ENCODE measurements at places on chromosomes 16 and 17.

GRCh38 chr16:50516890-50517289 is 31.3 kb upstream of the NKD1 start:
- H3K27ac ChIP-seq, result no peak overlapping the region
- no peaks in the 10 kb centered on the region for H3K27me3 ChIP-seq
- H3K4me3 ChIP-seq, result no peak overlapping the region
- no peak for DNase-seq
- H3K4me1 ChIP-seq, result no peaks in the 10 kb centered on the region

- no peaks in the 10 kb centered on the region for H3K27me3 ChIP-seq
- DNase-seq, result no peak
- no peak overlapping the region for H3K27ac ChIP-seq
- no peak overlapping the region for H3K4me3 ChIP-seq
Measured at GRCh38 chr17:57595947-57596695, 149.0 kb downstream of the CCDC182 start.

- H3K36me3 ChIP-seq, result no peaks in the 10 kb centered on the region
- no peak overlapping the region for H3K27ac ChIP-seq
- DNase-seq, result no peak
- no peak overlapping the region for H3K4me3 ChIP-seq
- H3K4me1 ChIP-seq, result peaks cover 86% of the 10 kb centered on the region
Measured at GRCh38 chr17:65052585-65052984, 4.0 kb downstream of the GNA13 start.

DNA sequence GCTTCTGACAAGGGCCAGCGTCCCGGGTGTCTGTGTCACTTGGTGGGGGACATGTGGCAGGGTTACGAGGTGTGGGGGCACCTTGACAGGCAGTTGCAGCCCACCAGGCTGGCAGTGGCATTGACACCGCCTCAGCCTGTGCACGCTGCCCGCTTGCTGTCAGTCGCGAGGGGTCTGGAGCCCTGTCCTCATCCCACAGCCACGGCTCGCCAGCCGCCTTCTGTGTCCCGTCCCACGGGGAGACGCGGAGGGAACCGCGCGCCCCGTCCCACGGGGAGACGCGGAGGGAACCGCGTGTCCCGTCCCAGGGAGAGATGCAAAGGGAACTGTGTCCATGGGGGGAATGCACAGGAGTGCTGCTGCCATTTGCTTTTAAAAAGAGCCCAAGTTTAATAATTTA is 3.5 kb downstream of the PABPN1L start:
- no peak for DNase-seq
- H3K4me3 ChIP-seq, result no peak overlapping the region
- no peaks in the 10 kb centered on the region for H3K27me3 ChIP-seq
- peaks cover 9% of the 10 kb centered on the region for H3K36me3 ChIP-seq
- no peak overlapping the region for H3K27ac ChIP-seq
- H3K4me1 ChIP-seq, result peaks cover 6% of the 10 kb centered on the region

DNA sequence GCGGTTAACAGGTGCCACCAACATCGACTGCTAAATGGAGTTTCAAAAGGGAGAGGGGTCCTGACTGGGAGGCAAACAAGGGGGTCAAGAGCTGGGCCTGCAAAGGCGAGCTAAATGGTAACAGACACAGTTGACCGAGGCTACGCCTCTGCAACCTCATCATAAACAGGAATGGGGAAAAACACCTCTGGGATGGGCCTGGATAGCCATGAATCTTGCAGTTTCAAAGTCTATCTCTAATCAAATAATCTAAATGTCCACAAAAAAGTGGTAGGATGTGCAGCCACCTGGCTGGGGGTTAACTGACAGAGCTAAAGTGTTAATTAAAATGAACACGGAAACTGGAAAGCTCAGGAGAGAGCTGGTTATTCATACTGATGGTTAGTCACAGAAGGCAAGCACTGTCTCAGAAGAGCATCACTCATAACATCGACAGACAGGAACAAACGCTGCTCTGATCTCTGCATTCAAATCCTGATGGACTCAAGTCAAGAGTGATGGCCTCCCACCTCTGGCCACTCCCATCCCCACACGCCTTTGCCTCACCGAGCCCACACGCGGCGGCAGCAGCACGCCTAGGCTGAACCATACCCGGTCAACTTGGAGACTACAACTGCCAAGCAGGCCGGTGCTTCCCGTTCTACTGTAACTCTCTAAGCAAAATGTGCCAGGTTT is 56.3 kb downstream of the CREBBP start:
- H3K27ac ChIP-seq, result no peak overlapping the region
- peaks cover 10% of the 10 kb centered on the region for H3K36me3 ChIP-seq
- no peaks in the 10 kb centered on the region for H3K27me3 ChIP-seq
- peaks cover 46% of the 10 kb centered on the region for H3K4me1 ChIP-seq
- no peak overlapping the region for H3K4me3 ChIP-seq

Data from esophagus squamous epithelium (tissue), 5 donors.